Activated CD4-positive, alpha-beta T cell treated with anti-CD3 and anti-CD28 coated beads for 36 hours (primary cell): ENCODE measurements at places on chromosomes 1 and 21.

- peak; percentile 28 for DNase-seq
These were observed at the start of gene SLC30A10 for GRCh38 chr1:219927956-219928790. Gene SLC30A10 (minus strand): TSS chr1:219928557. CDS start chr1:219928440, 117 bp downstream.

GRCh38 chr1:74470251-74470650 lies 42.2 kb downstream of the LRRC53 start:
- no peak for DNase-seq

GRCh38 chr1:163205513-163205912 lies 2.8 kb upstream of the RGS5 start:
- DNase-seq: no peak

DNA sequence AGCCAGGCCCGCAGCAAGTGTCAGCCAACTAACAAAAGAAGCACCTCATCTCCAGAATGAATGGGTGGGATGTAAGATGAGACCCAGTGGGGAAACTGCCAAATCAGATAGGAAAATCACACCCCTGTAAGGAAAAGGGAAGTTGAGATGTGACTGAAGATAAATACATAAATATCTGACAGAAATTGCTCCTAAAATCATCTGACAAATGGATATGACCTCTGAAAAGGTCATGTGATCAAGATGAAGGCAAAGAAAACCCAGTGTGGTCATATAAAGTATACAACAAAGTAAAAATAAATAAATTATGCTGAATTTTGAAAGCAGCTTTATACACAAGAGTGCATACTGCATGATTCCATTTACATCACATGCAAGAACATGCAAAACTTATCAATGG lies 12.7 kb downstream of the SIPA1L2 start:
- DNase-seq: no peak

- no peak for DNase-seq
These were observed 79.9 kb downstream of the UCK2 start for GRCh38 chr1:165907256-165907857.

DNA sequence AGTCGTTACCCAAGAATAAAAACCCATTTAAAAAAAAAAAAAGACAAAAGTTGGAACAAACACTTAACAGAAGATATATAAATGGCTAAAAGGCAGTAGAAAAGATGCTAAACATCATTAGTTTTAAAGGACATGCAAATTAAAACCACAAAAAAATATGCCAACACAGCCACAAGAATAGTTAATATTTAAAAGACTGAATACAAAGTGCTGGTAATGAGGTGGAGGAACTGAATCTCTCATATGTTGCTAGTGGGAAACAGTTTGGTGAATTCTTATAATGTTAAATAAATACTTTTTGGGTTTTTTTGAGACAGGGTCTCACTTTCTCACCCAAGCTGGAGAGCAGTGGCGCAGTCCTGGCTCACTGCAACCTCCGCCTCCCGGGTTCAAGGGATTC lies 10.0 kb downstream of the LRRC40 start:
- no peak for DNase-seq

- DNase-seq: no peak
These were observed 42.8 kb downstream of the SMG7 start for GRCh38 chr1:183515002-183515689.

DNA sequence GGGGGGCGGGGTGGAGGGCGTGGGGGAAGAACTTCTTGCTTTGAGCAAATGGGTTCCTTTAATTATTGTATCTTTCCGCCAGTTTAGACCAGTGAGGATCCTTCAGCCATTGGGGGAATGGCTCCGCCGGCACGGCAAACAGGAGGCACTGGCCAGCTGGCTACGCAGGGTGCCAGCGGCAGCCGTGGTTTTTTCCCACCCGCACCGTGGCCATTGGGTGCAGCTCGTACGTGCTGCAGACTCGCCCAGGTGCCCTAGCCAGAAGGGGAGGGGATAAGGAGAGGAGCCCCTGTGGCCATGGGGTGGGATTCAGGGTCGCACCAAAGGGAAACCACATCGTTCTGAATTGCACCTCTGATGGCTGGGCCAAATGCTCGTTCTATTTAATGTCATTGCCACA lies 65.6 kb downstream of the RGSL1 start:
- no peak for DNase-seq

- DNase-seq: no peak
These were observed 3.4 kb downstream of the BMP8A start for GRCh38 chr1:39494671-39495410.

GRCh38 chr1:229991724-229992333 lies 75.2 kb upstream of the GALNT2 start:
- DNase-seq: no peak

DNA sequence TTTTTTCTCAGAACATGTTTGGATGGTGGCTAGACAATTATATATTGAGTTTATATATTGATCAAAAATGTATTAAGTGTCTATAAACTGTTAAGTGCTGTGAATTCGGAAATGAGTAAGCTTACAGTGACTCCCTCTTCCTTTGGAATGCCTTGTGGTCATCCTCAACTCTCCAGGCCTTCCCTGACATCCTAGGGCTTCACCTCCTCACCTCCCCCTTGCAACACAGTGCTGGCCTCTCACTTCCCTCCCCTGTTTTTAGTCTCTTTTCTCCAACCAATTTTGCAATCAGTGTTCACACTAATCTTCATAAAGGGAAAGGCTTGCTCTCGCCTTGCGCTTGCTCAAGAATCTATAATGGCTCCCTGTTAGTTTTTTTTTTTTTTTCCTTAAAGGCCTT lies 95.1 kb upstream of the C1orf21 start:
- DNase-seq: no peak

- DNase-seq: no peak
These were observed 66.4 kb downstream of the BEND5 start for GRCh38 chr1:48710318-48710717.

GRCh38 chr1:107680579-107680985 lies 284.4 kb downstream of the VAV3 start:
- DNase-seq: no peak

DNA sequence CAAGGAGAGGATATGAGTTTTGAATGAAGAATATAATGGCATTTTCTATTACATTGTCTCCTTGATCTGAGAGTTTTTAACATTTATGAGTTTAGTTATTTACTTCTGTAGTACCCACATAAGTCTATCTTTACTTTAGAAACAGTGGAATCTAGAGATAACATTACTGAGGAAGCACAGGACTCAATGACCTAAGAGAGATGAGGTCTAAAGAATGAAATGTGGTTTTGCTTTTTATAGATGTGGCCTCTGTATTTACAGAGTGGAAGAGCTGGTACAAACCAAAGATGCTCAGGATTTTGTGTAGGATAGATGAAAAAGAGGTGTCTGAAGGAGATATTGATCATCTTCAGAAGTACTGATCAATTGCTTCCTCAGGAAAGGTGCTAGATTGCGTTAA lies 177.3 kb downstream of the KCTD3 start:
- DNase-seq: no peak

- no peak for DNase-seq
These were observed 234.9 kb downstream of the PTPRC start for GRCh38 chr1:198873696-198874230.
